A549 treated with ZK216348 at 1 μM for 4 hours (cell line): ENCODE measurements at places on chromosomes 7 and 10. TPM values are rescaled to one million over a fixed set of nuclear protein-coding genes. Genes with fewer than 3 reads are reported as not detected.

Gene OR6B1
- total RNA-seq = not detected in 5 replicates

Gene KLHL7
- total RNA-seq = 18.8 to 25.8 TPM (median 22.1 TPM) in 5 replicates

Gene LEP
- not detected in 5 replicates for total RNA-seq

Gene ADAP1
- total RNA-seq = 2.3 to 6.6 TPM (median 5.0 TPM) in 5 replicates

Gene SEMA3C
- 54.0 to 82.3 TPM (median 63.0 TPM) in 5 replicates for total RNA-seq

Gene PIP
- total RNA-seq = 0.51 to 0.75 TPM (median 0.71 TPM) in 3 of 5 replicates, not detected in the others

Gene ASB10
- total RNA-seq = not detected in 5 replicates

Gene PRSS37
- total RNA-seq = not detected in 5 replicates

Gene MMD2
- not detected in 5 replicates for total RNA-seq

Gene STK31
- 0.55 to 1.2 TPM (median 0.66 TPM) in 5 replicates for total RNA-seq

Gene RHEB
- total RNA-seq = 109 to 175 TPM (median 141 TPM) in 5 replicates

Gene SMKR1
- 8.7 to 10.6 TPM (median 10.0 TPM) in 5 replicates for total RNA-seq

Gene GRIFIN
- not detected in 5 replicates for total RNA-seq

Gene ACADSB
- 4.2 to 8.8 TPM (median 6.3 TPM) in 5 replicates for total RNA-seq

Gene NXPH1
- total RNA-seq = not detected in 5 replicates

Gene NSUN5
- 43.3 to 66.7 TPM (median 59.9 TPM) in 5 replicates for total RNA-seq

Gene TIMM23B
- total RNA-seq = 15.6 to 24.9 TPM (median 18.1 TPM) in 5 replicates

Gene ATOH7
- 0.18 to 0.31 TPM (median 0.22 TPM) in 5 replicates for total RNA-seq

Gene SSMEM1
- total RNA-seq = not detected in 5 replicates

Gene CYP3A7
- total RNA-seq = not detected in 5 replicates

Gene GSTO1
- total RNA-seq = 231 to 296 TPM (median 257 TPM) in 5 replicates

Gene PLPP4
- 0.25 TPM in 1 of 5 replicates, not detected in the others for total RNA-seq

Gene FKBP14
- 6.1 to 9.6 TPM (median 8.7 TPM) in 5 replicates for total RNA-seq

Gene UCMA
- total RNA-seq = not detected in 5 replicates

Gene SFRP5
- 1.5 to 2.4 TPM (median 1.9 TPM) in 5 replicates for total RNA-seq

Gene HTR5A
- not detected in 5 replicates for total RNA-seq

Gene UBE3C
- 57.5 to 76.3 TPM (median 69.8 TPM) in 5 replicates for total RNA-seq

Gene POM121L12
- not detected in 5 replicates for total RNA-seq

Gene BHLHA15
- 0.36 to 0.56 TPM (median 0.53 TPM) in 4 of 5 replicates, not detected in the other for total RNA-seq

Gene TRIM74
- total RNA-seq = 0.13 to 0.36 TPM (median 0.21 TPM) in 3 of 5 replicates, not detected in the others

Gene AGK
- total RNA-seq = 27.1 to 39.4 TPM (median 29.1 TPM) in 5 replicates

Gene LRIT2
- total RNA-seq = not detected in 5 replicates
